ENCODE measurements at places on chromosomes 2 and 18. TPM values are rescaled to one million over a fixed set of nuclear protein-coding genes. Genes with fewer than 3 reads are reported as not detected.
A peak's percentile ranks its signal among the peaks of the same experiment; 100 is the strongest.

Gene DES
- not detected for total RNA-seq

Gene KIAA2012
- not detected for total RNA-seq

GRCh38 chr2:225637259-225637658 is 237.7 kb downstream of the NYAP2 start:
- no peak for DNase-seq

DNA sequence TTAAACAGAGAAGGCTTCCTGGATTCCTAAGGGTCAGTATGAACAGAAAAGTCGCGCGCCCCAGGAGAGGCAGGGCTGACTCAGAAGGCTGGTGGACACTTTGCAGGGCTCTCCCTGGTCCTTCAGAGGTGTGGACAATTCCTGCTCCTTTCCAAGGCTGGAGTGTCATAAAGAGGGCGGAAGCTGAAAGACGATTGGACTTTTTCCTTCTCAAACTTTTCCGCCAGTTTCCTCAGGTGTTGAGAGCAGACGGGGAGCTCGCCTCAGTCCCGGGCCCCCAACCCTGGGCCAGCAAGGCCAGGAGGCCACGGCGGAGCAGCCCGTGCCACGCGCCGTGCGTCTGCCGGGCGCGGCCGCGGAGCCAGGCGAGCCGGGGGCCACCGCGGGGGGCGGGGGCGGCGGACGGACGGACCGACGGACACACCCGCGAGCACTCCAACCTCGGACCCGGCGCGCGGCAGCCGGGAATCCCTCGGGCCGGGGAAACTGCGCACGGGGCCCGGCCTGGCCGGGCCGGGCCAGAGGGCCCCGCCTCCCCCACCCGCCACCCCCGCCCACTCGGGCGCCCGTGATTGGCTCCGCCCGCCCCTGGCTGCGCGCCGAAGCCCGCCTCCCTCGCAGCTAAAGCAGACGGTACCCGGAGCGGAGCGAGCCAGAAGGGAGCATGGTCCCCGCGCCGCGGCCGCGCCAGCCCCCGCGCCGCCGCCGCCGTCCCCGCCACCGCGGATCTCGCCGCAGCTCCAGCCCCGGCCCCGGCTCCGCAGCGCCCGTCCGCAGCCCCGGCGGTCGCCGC is at the start of gene KLHL29:
KLHL29 (plus strand) TSS at position 629 of the 793 bp plus-strand sequence. CDS start 177,018 bp downstream, outside the sequence.
- peak; percentile 81 for DNase-seq

DNA sequence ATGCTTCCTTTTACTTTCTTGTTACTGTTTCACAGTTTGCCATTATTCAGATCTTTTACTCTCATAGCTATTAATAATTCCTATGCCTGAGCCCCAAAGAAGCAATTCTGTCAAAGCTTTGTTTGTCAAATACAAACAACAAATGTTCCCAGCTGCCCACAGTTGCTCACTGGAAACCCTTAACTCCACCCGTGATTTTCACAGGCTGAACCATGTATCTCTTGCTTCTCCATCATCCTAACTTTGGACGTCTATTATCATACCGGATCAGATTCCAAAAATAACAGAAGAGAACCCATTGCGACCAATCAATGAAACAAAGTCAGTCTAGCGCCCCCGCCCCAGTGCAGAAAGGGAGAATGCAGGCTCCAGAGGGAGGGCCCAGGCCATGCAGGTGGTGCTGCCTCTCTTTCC is 24.2 kb downstream of the COLEC12 start:
- DNase-seq, result no peak

GRCh38 chr2:26460613-26461031 is 17.3 kb downstream of the OTOF start:
- DNase-seq, result no peak

- no peak for DNase-seq
These were observed 1162.7 kb upstream of the ZEB2 start for GRCh38 chr2:145682546-145683157.

DNA sequence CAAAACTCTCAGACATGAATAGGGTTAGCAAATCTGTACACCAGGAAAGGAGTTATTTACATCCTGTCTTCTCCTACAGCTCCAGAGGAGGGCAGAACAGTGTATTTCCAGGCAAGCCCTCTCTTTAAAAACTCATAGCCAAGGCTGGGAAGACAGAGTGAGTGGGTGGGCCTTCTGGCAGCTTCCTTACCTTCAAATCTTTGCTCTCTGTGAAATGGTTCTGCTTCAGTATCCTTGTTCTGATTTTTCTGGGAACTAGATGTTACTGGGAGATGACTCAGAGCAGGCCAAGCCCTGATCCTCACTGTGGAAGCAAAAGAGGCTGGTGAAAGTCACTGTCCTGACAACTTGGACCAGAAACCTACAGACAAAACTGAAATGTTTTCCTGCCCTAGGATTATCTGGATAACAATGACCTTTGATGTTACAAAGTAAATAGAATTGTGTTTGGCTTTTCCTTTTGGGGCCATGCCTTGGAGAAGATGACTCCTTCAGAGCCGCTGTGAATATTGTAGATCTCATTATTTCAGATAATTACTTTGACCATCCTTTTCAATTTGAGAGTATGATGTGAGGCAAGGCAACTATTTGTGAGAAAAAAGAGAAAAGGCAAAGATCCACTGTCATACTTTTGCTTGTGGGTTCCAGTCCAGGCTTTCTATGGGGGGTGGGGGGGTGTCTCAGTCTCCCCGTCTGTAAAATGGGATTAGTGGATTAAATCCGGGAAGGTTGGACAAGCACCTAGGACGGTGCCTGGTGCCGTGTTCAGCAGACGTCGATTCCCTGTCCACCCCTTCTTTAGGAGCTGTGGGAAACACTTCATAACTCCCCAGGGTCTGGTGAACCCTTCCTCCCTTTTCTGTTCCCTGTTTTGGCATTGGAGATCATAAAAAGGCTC is 644 bp upstream of the QPCT start:
- DNase-seq, result no peak

- DNase-seq, result no peak
These were observed 45.4 kb upstream of the LTBP1 start for GRCh38 chr2:32901313-32901712.

DNA sequence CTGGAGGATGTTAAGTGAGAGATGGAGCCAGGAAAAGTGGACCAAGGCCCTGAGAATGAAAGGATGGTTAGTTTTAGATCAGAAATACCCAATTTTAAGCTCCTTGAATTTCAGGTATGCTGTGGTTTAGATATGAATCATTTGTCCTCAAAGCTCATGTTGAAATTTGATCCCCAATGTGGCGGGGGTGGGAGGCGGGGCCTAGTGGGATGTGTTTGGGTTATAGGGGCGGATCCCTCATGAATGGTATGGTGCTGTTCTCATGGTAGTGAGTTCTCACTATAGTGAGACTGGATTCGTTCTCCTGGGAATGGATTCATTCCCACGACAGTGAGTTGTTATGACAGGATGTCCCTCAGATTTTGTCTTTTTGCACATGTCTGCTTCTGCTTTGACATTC is 11.4 kb downstream of the MYO5B start:
- DNase-seq, result no peak

All from G401 (cell line).